ENCODE measurements at places on chromosomes 5 and 9.

GRCh38 chr5:21684992-21685391, 1168.2 kb downstream of the CDH12 start:
- no peak for DNase-seq

DNA sequence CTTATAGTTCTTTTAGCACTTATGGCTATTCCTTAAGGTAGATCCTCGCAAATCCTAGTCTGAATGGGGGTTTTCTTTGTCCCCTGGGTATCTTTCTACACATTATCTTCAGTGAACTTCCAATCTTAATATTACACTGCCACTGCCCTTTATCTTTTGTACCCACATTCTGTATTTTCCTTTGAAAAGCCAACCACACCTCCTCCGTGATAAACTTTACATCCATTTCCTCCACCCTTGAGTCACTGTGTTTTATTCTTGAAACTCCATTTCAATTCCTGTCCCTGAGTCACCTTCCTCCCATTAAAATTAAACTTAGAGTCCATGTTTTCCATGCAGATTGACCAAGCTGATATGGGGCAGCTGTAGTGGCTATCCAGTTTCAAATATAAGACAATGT, 43.2 kb upstream of the RICTOR start:
- DNase-seq: no peak

DNA sequence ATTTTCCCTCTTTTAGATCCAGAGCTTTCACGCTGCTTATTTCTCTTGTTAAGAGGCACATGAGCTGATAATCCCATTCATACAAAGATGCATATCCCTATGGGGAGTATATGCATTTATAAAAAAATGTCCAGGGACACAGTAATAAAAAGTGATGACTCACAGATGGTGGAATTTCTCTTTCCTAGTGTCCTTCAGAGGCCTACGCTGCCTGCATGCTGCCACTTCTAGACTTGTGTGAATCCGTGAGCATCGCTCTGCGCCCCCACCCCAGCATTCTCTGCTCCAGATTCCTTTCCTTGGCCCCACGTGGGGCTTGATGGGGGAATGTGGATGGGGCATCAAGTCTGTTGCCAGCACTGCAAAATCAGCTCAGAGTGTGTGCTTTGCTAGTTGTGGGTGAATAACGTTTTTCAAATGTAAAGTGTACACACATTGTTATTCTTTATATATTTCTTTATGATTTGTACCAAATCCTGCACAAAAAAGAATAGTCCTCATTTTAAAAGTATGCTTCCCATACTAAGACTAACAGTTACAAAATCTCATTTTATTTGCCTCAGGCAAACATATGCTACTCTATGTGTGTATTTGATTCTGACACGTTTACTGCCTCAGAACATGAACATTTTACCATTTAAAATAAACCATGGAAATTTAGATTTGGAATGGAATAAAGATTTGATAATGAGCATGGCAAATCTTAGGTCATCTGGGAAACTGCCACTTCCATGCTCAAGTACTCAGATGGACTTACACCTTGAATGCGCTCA, 22.4 kb upstream of the RASGRF2 start:
- no peak for DNase-seq

- DNase-seq: no peak
Observed at GRCh38 chr9:97978371-97979130, 4.6 kb upstream of the ANP32B start.

GRCh38 chr9:127123064-127123890, 842 bp upstream of the ANGPTL2 start:
- DNase-seq: no peak

DNA sequence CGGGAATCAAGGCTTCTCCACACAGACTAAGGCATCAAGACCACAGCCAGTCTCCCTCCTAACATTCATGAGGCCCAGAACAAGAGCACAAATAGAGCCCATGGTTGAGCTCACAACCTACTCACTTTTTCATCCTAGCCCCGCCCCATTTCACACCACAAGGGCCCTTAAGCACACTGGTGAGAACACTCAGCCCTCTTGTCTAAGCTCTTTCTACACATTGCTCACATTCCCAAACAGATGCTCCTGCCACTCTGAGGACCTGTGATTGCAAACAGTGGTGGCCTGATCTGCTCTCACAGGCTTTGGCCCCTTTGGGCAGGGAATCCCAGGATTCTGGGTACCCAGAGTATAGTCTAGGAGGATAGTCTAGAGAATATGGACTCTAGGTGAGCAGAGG, 54.0 kb downstream of the FEM1C start:
- DNase-seq: no peak

GRCh38 chr5:115718927-115719326, 93.1 kb upstream of the TMED7 start:
- DNase-seq: no peak

DNA sequence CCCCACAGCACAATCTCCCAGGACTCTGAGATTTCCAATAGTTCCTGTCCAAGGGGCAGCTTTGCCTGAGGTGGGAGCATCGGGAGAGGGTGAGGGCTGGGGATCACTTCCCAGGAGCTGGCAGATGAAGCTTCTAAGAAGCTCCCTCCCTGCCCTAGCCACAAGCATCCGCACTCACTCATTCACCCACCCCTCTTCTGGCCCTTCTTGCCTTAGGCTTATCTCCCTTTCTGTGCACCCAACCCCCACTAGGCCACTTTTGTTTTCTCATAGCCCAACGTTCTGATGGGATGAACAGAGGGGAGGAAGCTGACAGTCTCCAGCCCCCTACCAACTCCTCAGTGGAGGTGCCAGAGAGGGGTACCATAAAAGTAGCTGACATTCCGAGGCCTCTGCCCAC, 3.7 kb upstream of the PCDH1 start:
- DNase-seq: no peak

Measured in activated CD8-positive, alpha-beta memory T cell treated with anti-CD3 and anti-CD28 coated beads for 1 hour (primary cell).